H54 (cell line): ENCODE measurements at places on chromosomes 5 and 9.

DNA sequence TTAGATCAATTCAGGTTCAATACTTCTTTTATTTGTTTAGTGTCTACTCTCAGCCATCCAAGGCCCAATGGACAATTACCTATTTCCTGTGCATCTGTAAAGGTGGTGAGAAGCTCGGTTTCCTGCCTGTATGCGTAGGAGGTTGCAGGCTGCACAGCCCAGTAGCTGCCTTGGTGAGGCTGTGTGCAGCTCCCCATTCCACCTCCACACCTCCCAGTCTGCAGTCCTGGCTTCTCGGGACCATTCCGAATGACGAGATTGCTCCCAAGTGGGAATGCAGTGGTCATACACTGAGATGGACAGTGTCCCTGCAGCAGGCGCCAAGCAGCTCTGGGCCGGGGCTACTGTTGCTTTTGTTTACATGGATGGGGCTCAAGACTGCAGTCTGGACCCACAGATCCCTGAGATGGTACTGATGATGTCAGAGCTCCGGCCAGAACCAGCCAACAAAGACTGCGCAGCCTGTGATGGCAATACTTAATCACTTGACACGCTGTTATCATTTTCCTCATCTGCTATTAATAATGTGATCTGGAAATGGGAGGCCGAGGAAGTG lies 206.1 kb upstream of the IRX1 start:
- DNase-seq = no peak

DNA sequence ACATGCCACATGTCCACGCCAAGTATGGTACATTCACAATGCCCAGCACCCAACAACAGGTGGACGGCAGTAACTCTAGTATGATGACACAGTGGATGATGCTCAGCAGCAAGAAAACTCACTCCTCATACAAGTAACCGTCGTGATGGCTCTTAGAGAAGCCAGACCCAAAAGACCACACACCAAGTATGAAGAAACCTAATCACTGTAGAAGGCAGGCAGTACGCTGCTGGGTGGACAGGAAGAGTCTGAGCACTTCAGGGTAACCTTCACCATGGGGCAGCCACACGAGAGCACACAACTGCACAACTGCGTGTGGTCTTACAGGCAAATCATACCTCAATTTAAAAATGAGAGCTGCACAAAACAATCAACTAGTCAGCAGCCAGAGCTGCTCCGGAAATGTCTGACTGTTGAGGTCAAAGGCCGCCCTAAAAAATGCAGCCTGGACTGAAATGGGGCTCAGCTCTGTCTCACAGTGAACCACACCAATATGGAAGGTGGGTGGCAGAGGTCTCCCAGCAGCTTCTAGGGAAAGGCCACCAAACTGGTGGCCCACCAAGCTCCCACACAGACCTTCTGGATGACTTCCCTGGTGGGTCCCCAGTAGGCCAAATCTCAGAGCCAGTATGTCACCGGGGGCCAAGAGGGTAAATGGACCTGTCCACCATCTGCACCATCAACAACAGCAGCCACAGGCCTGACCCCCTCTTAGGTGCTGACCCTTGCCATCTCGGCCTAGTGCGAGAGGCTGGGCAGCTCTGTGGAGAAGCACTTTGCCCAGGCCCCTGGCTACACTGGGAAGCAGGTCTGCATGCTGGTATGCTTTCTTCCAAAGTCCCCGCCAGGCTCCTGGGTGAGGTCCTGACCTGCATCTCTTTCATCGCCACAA lies 17.8 kb downstream of the BICD2 start:
- no peak for DNase-seq

GRCh38 chr5:155263381-155263780 lies 249.8 kb downstream of the KIF4B start:
- DNase-seq = no peak

DNA sequence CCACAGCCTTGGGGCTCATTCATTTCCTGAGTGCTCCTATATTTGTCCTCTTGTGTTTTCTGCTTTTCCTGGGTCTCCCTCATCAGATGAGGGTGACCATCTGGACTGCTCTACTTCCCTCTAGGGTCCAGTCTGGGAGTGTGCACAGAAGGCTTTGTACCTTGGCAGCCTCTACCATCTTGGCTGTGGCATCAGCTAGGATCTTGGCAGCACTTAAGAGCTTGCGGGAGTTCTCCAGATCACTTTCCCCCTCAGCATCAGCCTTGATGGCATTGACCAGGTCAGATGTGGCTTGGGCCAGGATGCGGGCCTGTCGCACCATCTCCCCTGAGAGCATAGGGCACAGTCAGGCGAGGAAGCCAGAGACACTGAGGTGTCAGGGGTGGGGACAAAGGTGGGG lies 15.8 kb downstream of the TLN1 start:
- DNase-seq = no peak

DNA sequence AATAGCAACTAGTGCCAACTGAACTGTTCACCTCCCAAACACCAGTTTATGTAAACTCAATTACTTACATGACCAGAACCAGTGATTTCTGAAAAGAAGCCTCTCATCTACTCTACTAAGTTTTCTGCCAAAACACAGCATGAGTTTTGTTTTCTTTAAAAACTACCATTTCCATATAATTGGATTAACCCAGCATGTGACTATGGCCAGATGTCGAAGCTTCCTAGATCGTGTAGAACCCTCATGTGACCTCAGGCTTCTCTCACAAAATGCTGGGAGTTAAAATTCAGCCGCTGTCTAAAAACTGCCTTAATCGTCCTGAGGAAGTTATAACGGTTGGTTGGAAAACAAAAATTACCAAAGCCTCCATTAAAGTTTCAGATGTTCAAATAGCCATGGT lies 303.5 kb downstream of the IRX1 start:
- DNase-seq = no peak

DNA sequence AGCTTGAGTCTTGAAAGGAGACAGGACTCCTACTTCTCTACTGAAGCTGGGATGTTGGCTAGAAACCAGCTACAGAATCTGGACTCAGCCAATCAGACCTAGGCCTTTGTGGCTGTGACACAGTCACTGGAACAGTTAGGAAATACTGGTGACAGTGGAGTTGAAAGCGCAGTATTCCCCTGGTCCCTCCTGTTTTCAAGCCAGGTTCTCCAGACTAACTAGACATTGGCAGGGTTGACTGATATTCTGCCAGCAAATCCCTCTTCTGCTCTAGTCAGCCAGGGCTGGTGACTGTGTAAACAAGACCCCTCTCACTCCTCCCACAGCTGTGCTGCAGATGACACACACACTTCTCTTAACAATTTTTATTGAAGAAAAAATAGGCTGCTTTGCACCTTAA lies 8.7 kb downstream of the SHROOM1 start:
- DNase-seq = no peak

DNA sequence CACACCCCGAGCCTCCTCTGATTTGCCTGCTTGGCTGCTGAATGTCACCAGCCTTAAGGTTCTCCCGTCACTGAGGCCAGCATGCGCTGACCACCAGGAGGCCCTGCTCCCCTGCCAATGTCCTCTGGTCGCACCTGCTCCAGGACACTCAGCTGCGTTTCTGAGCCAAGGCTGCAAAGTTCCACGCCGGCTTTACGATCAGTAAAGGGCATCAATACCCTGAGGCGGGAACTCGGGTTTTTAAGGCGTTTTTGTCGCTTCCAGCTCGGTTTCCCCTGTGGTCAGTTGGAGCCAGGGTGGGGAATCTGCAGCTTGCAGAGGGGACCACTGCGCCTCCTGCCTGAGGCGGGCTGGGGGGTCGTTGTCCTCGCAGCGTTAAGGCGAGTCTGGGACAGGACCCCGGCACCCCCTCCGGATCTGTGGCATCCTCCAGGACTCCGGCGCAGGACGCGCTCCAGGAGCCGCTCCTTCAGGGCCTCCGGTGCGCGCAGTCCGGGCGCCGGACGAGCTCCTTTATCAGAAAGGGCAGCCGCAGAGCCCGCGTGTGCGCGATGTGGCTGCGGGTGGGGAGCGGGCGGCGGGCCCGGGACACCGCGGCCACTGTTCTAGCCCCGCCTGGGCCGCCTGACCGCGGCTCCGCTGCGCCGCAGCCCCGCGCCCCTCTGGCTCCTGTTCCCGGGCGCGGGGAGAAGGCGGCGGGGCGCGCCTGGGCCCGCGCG lies 24.1 kb upstream of the FLT4 start:
- DNase-seq = no peak

DNA sequence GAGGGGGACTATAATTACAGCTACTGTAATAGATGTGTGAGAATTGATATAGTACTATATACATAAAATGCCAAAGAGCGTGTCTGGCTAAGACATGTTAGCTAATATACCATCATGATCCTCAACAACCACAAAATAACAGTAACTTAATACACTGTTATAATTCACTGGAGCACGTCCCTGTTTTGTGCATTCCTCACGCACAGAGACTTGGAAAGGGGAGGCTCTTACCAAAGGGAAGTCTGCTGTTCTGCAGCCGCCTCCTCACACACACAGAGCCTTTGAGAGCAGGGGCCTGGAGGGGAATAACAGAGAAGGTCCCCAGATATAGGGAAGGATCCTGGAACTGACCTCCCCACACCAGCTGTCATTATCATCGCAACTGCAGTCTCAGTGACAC lies 97.3 kb downstream of the ANKRD18A start:
- DNase-seq = no peak

DNA sequence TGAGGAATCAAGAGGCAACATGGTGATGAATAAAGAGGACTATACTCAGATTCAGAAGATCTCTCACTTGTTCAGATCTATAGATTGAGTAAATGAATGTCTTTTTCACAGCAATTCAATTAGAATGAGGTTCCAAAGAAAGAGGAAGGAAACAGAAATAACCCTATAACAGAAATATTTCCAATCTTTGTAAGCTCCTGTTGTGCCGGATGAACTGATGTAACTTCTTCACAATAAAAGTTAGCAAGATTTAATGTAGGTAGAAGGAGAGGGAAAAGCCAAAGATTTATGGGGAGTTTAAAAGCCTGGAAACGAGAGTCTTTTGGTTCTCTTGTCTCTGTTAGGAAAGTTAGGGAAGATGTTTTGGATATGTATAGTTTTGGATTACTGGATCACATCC lies 92.1 kb downstream of the PBX3 start:
- no peak for DNase-seq

DNA sequence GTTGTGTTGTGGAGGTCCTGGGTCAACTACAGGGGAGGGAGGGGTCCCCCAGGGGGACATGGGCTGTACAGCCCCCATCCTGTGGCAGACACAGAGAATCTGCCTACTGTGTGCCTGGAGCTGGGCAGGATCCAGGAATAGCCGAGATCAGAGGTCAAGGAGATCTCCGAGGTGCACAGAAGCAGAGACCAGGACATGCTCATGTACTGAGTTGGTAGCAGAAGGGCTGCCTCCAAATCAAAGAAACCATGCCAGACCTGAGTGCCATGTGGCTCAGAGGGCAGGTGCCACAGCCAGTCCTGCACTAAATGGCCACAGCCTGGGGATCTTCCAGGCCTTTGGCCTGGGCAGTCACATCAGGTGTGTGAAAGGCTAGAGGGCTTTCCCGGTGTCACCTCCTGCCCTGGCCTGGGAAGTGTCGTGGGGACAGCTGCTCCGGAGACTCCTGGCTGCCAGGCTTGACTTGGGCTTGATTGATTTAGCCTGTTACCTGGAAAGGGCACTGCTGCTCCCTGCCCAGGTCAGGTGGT lies 27.8 kb downstream of the GSN start:
- DNase-seq = no peak

DNA sequence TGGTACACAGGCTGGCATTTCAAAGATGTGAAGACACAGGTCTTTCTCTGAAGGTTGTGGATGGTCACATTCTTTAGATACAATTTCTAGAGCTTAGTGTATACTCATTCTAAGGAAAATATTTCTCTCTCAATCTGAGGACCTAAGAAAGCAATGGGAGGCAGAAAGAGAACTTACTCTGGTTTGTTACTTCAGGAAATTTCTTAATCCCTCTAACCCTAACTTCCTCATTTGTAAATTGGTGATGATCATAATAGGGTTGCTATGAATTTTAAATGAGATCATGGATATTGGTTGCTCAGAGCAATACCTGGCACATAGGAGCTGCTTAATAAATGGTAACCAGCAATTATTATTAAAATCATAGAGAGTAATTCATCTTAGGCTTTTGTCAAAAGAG lies 22.1 kb downstream of the FAM170A start:
- DNase-seq = no peak

DNA sequence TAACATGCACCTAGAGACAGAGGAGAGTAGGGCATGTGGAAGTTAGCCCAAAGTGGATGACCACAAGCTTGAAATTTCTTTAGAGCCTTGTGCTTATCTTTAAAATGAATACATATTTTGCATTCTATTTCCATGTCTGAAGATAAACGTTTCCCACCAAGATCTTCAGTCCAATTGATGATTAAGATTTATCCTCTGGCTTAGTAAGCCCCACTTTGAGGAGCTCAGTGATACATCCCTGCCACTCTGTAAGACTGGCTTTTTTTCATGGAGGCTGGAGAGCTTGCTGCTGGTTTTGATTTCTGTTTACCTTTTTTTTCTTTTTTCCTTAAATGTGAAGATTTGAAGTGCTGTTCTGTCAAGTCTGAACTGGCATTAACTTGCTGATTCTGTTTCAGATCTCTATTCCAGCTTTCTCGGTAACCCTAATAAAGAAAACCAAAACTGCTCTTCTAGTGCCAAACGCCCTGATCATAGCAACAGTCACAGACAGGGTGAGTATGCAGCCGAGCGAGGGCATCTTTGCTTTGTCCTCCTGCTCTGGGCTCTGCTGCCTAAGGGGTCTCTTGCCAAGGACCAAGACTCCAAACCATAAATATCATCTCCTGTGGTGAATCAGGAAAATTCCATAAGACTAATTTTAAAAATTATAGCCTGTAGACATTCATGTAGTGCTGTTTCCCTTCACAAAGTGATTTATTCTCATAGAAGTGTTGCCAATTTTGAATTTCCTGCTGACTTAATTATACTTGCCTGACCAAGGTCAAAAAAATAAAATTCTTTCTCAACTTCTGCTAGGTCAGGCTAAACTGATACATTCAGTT lies 54.3 kb downstream of the GRAMD2B start:
- DNase-seq = no peak

GRCh38 chr9:131812116-131812790 lies 72.4 kb upstream of the RAPGEF1 start:
- DNase-seq = no peak

DNA sequence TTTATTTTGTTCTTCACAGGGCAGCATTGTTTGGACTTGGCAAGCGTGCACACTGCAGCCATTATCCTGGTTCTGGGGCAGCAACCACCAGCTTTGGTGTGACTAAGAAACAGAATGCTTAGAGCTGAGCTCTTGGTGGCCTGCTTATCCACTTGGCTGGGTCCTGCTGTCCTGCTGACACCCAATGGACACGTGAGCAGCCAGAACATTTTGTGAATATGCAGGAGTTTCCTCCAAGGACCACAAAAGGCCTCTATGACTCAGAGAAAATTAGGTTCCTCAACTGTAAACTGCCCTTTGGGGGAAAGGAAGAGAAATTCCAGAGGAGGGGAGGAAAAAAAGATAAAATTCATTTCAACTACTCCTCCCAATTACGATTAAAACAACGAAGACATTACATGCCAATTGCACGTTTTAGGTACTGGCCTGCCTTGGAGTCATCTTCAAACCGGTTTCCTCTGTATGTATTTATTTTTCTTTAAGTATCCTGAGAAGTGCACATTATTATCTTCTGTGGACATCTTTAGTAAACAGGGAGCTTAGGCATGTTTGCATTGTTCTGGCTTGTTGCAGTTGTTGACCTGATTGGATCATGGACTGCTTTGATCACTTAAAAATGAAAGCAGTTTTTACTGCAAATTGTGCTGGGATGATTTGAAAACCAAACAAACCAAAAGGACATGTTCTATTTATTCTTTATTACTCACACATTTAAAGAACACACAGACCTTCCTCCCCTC lies 82.3 kb upstream of the TLE4 start:
- DNase-seq = peak; percentile 44

GRCh38 chr5:103178167-103178566 lies 58.1 kb downstream of the PPIP5K2 start:
- DNase-seq = no peak

- no peak for DNase-seq
These were observed 1408.3 kb downstream of the EFNA5 start for GRCh38 chr5:106262395-106262794.
